Activated CD4-positive, alpha-beta T cell treated with anti-CD3 and anti-CD28 coated beads, Interleukin-2, amount 10 ng/mL, durations not matched to agents 24 days and 14 days (primary cell): ENCODE measurements at places on chromosomes 6 and 20. TPM values are rescaled to one million over a fixed set of nuclear protein-coding genes. Genes with fewer than 3 reads are reported as not detected.

Gene SNAP91
- not detected in 2 replicates for total RNA-seq

Gene RING1
- 44.4 and 47.6 TPM in 2 replicates for total RNA-seq

Gene HLA-DOB
- 2.8 and 4.2 TPM in 2 replicates for total RNA-seq

Gene CST4
- not detected in 2 replicates for total RNA-seq

Gene RAET1L
- total RNA-seq = not detected in 2 replicates

Gene RAB23
- total RNA-seq = 3.0 and 4.0 TPM in 2 replicates

Gene JPH2
- total RNA-seq = 0.05 TPM in 1 of 2 replicates, not detected in the other

Gene MMP24
- total RNA-seq = 0.05 TPM in 1 of 2 replicates, not detected in the other

Gene ARMH2
- total RNA-seq = 0.30 and 0.31 TPM in 2 replicates

Gene LCA5
- total RNA-seq = 0.05 and 0.07 TPM in 2 replicates

Gene SYCP2L
- not detected in 2 replicates for total RNA-seq

Gene IL17A
- total RNA-seq = not detected in 2 replicates

Gene HLA-DOA
- 0.21 and 0.38 TPM in 2 replicates for total RNA-seq

Gene NKAIN4
- total RNA-seq = not detected in 2 replicates

DNA sequence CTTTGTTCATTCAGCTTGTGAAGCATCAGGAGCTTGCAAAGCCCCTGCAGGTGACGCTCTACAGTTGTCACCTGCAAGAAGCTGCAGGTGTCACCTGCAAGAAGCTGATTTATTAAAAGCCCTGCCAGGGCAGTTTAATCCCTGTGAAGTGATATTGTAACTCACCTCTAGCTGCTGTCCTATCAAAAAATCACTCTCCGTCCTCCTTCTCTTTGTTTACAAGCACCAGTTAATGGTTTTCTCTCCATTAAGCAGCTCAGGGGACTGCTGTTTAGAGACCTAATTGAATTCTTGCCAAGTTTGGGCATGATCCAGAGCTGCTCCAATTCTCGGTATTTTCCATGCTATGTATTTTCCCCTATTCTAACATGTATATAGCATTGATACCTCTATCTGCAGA is 345.9 kb downstream of the ARHGAP18 start:
- H3K27me3 ChIP-seq = peaks cover 7% of the 10 kb centered on the region
- H3K36me3 ChIP-seq = no peaks in the 10 kb centered on the region
- H3K4me3 ChIP-seq = no peak overlapping the region
- H3K4me1 ChIP-seq = peaks cover 5% of the 10 kb centered on the region
- DNase-seq = peak; percentile 41
- no peak overlapping the region for H3K27ac ChIP-seq

DNA sequence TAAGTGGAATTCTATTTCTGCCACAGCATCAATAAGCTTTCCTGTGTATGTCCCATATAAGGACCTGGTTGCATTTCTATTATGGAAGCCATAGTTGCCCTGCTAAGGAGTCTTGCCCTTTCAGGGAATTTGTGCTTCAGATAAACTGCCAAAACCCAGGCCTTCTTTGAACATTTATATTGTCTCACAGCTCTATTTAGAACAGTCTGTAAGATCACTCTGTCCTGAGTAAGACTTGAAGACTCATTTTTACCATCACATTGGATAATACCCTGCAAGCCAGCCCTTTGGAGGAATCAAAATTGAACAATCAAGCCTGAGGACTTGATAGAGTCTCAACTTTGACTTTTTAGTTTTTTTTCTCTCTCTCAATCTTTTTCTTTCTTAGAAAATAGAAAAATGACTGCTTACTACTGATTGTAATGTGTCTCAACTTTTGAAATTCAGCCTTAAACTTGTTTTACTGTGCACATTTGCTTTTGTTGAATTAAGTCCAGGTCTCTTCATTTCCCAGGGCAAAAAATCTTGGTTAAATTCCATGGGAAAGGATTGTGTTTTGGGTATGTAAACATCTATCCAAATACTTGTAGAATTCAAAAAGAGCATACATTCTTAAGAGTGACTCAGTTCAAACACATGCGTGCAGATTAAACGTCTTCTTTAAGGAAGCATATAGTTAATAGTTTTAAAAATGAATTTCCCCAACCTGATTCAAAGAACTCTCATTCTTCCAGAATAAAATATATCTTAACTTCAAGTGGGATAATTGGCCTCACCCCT is 91.2 kb downstream of the PLCB1 start:
- peaks cover 2% of the 10 kb centered on the region for H3K4me1 ChIP-seq
- no peak for DNase-seq
- no peak overlapping the region for H3K27ac ChIP-seq
- no peaks in the 10 kb centered on the region for H3K36me3 ChIP-seq
- peaks cover 3% of the 10 kb centered on the region for H3K27me3 ChIP-seq

GRCh38 chr6:26105842-26106241 is 18.6 kb downstream of the HFE start:
- H3K4me3 ChIP-seq = no peak overlapping the region
- DNase-seq = no peak
- peaks cover 2% of the 10 kb centered on the region for H3K27me3 ChIP-seq
- H3K36me3 ChIP-seq = peaks cover 2% of the 10 kb centered on the region
- no peak overlapping the region for H3K27ac ChIP-seq

GRCh38 chr6:15343490-15344191 is 97.8 kb downstream of the JARID2 start:
- H3K4me1 ChIP-seq = peaks cover 58% of the 10 kb centered on the region
- H3K27me3 ChIP-seq = no peaks in the 10 kb centered on the region
- DNase-seq = no peak
- H3K4me3 ChIP-seq = peak overlapping the region; percentile 5
- H3K27ac ChIP-seq = no peak overlapping the region

DNA sequence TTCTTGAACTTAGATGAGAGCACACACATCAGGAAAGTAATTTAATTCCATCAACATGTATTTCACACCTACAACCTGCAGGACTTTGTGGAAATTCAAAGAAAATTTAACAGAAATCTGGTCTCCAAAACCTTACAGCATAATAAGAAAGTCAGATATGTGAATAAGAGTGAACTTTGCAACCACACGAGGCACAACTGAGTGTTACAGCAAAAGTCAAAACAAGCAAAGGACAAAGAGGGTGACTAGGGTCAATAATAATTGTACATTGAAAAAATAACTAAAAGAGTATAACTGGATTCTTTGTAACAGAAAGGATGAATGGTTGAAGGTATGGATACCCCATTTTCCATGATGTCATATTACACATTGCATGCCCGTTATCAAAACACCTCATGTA is 113.8 kb downstream of the MTFR2 start:
- no peak overlapping the region for H3K4me3 ChIP-seq
- H3K36me3 ChIP-seq = no peaks in the 10 kb centered on the region
- peaks cover 1% of the 10 kb centered on the region for H3K27me3 ChIP-seq
- no peak for DNase-seq
- H3K27ac ChIP-seq = no peak overlapping the region
- no peaks in the 10 kb centered on the region for H3K4me1 ChIP-seq

GRCh38 chr6:15264902-15265761 is 19.3 kb downstream of the JARID2 start:
- peaks cover 47% of the 10 kb centered on the region for H3K36me3 ChIP-seq
- DNase-seq = no peak
- H3K27me3 ChIP-seq = no peaks in the 10 kb centered on the region
- peak overlapping the region; percentile 20 for H3K4me3 ChIP-seq

DNA sequence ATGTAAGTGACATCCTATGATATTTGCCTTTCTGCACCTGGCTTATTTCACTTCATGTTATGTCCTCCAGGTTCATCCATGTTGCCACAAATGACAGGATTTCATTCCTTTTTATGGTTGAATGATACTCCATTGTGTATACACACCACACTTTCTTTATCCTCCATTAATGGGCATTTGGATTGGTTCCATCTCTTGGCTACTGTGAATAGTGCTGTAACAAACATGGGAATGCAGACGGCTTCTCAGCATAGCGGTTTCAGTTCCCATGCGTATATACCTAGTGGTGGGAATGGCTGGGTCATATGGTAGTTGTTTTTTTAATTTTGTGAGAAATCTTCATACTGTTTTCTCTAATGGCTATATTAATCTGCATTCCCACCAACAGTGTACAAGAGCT is 14.8 kb downstream of the MTHFD1L start:
- no peaks in the 10 kb centered on the region for H3K27me3 ChIP-seq
- H3K4me1 ChIP-seq = peaks cover 6% of the 10 kb centered on the region
- H3K27ac ChIP-seq = no peak overlapping the region

- H3K27ac ChIP-seq = peak overlapping the region; percentile 59
- no peaks in the 10 kb centered on the region for H3K27me3 ChIP-seq
- peak; percentile 71 for DNase-seq
- peaks cover 6% of the 10 kb centered on the region for H3K36me3 ChIP-seq
- peaks cover 70% of the 10 kb centered on the region for H3K4me1 ChIP-seq
- peak overlapping the region; percentile 48 for H3K4me3 ChIP-seq
These were observed 27.7 kb downstream of the MAP3K5 start for GRCh38 chr6:136764517-136764993.

- H3K4me3 ChIP-seq = no peak overlapping the region
- H3K4me1 ChIP-seq = no peaks in the 10 kb centered on the region
- H3K36me3 ChIP-seq = no peaks in the 10 kb centered on the region
- no peak overlapping the region for H3K27ac ChIP-seq
- no peak for DNase-seq
- H3K27me3 ChIP-seq = no peaks in the 10 kb centered on the region
These were observed 352.6 kb downstream of the RIMS1 start for GRCh38 chr6:72238900-72239299.

GRCh38 chr6:135522965-135523692 is 25.6 kb upstream of the AHI1 start:
- peaks cover 11% of the 10 kb centered on the region for H3K36me3 ChIP-seq
- H3K27ac ChIP-seq = peak overlapping the region; percentile 55
- no peak overlapping the region for H3K4me3 ChIP-seq

- peaks cover 45% of the 10 kb centered on the region for H3K4me1 ChIP-seq
- H3K4me3 ChIP-seq = peak overlapping the region; percentile 51
- H3K27ac ChIP-seq = peak overlapping the region; percentile 27
- DNase-seq = no peak
- no peaks in the 10 kb centered on the region for H3K27me3 ChIP-seq
- peaks cover 5% of the 10 kb centered on the region for H3K36me3 ChIP-seq
These were observed 16.1 kb upstream of the LMBRD1 start for GRCh38 chr6:69812746-69813427.

- H3K27ac ChIP-seq = no peak within 1 kb of the TSS
- DNase-seq = no peak
- no peak within 1 kb of the TSS for H3K4me3 ChIP-seq
These were observed at the start of gene ADTRP for GRCh38 chr6:11778648-11779328. ADTRP (minus strand) TSS chr6:11778803; CDS start chr6:11778759, 44 bp downstream.

GRCh38 chr20:17679941-17680835 is 1.9 kb downstream of the RRBP1 start:
- DNase-seq = no peak
- H3K4me3 ChIP-seq = peak overlapping the region; percentile 83
- peak overlapping the region; percentile 73 for H3K27ac ChIP-seq
- H3K4me1 ChIP-seq = peaks cover 21% of the 10 kb centered on the region

DNA sequence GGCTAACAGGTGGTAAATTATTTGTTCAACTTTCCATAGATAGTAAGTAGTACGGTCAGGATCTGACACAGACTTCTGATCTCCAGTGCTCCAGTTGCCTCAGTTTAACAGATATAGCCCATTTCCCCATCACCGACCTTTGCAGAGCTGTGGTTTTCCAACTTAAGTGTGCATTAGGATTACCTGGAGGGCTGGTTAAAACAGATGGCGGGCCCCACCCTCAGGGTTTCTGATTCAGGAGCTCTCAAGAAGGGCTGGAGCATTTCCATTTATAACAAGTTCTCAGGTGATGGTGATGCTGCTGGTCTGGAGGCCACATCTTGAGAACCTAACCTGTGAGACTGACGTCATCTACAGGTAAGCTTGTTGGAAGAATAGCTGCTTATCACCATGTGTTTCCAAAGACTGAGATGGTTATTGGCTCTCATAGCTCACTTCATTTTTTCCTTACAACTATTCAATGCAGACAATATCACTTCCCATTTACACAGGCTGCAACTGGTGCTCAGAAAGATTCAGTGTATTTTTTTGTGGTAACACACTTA is 360.1 kb upstream of the CHD6 start:
- no peak for DNase-seq
- H3K36me3 ChIP-seq = no peaks in the 10 kb centered on the region

DNA sequence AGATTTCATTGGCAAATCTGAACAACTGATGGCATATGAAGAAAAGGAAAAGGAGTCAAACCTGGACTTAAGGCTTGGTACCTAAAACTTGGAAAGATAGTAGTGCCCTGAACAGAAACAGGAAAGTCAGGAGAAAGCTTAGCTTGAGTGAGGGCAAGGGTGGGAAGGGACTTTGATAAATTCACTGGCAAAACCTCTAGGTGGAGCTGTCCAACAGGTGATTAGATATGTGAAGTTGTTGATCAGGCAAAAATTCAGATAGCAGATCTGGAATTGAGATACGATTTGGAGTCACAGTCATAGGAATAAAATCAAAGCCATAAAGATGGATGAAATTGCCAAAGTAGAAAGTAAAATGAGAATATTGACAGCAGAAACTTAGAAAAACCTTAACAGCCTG is 16.1 kb upstream of the ZNF292 start:
- DNase-seq = peak; percentile 86
- H3K27me3 ChIP-seq = peaks cover 49% of the 10 kb centered on the region
- no peak overlapping the region for H3K4me3 ChIP-seq
- H3K27ac ChIP-seq = no peak overlapping the region
- H3K36me3 ChIP-seq = no peaks in the 10 kb centered on the region
- peaks cover 2% of the 10 kb centered on the region for H3K4me1 ChIP-seq

DNA sequence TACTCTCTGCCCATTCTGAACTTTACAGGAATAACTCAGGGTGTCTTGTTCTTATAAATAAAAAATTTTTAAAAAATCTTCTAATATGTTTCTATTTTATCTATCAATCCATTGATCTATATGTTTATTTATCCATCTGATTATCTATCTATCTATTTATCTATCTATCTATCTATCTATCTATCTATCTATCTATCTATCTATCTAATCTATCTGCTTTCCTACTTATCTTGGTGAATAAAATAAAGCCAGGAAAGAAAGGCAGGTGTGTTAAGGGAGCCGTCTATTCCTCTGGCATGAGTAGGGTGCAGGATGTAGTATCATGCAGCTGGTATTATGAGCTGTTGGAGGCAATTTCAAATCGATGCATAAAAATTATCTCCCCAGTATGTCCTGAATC is 153.0 kb downstream of the FOXA2 start:
- no peak for DNase-seq
- no peaks in the 10 kb centered on the region for H3K36me3 ChIP-seq
- H3K4me1 ChIP-seq = no peaks in the 10 kb centered on the region

GRCh38 chr6:135814043-135814442 is 37.5 kb upstream of the PDE7B start:
- no peak overlapping the region for H3K4me3 ChIP-seq
- DNase-seq = no peak

GRCh38 chr6:159701413-159701999 is 8.5 kb upstream of the SOD2 start:
- DNase-seq = no peak
- H3K4me3 ChIP-seq = no peak overlapping the region
- peaks cover 15% of the 10 kb centered on the region for H3K4me1 ChIP-seq
- H3K27ac ChIP-seq = peak overlapping the region; percentile 71
- H3K36me3 ChIP-seq = peaks cover 2% of the 10 kb centered on the region
